Right forelimb (tissue), 1 donor: ENCODE measurements at places on chromosomes 12 and 14.
A peak's percentile ranks its signal among the peaks of the same experiment; 100 is the strongest.

- DNase-seq = no peak
These were observed 15.3 kb downstream of the MSRB3 start for GRCh38 chr12:65293735-65294134.

DNA sequence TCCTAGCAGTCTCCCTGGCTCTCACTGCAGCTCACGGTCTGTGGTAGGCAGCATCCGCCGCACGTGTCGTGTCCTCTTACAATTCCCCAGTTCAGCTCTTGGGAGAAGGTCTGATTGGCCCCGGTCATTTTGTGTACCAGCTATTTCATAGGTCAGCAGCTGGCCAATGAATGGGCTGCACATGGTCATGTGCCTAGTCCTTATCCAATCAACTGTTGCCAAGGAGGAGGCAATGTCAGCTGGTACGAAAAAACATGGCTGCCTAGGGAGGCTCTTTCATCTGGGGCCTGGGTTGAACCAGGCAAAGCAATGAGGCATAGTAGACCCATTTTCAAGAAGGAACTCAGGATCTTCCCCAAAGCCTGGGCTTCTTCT, 46.1 kb downstream of the RNFT2 start:
- DNase-seq = no peak

GRCh38 chr12:119826661-119827445, 50.3 kb downstream of the CIT start:
- DNase-seq = no peak

DNA sequence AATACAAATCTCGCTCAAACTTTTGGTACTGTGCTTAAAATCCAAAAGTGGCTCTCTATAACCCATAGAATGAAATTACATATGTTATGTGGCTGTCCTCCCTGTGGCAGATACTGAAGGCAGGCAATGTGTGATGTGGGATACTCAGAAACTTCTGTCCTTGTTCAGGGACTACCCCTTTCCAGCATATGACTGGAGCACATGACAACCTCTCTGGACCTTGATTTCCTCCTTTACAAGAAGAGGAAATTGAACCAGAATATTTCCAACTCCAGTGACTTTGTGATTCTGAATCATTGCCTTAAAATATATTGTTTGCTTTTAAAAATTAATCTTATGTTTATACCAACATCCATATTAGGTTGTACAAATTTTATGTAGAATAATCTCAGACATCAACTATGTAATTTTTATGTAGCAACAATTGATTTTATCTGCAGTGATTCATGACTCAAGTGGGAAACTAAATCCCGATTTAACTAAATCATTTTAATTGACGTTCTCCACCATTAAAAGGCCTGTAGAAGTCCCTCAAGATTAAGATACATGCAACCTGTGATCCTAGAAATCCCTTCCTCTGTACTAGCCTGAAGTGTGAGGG, 162.4 kb downstream of the AKAP6 start:
- DNase-seq = no peak

DNA sequence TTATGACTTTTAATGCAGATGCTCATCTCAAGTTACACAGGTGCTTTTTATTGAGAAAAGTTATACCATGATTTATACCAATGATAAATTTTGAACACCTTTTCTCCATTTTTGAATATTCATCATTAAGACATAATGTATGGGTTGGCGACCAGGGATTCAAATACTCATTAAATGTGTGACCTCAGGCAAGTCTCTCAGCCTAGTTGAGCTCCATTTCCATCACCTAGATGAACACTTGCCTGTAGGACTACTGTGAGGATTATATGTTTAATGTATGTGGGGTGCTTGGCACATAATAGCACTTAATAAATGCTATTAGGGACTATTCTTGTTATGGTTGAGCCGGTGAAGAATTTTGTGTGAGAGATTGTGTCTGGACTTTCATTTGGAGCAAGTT, 228.6 kb downstream of the CHST11 start:
- no peak for DNase-seq

GRCh38 chr14:105880616-105881015, 354.2 kb downstream of the TMEM121 start:
- DNase-seq = peak; percentile 21

DNA sequence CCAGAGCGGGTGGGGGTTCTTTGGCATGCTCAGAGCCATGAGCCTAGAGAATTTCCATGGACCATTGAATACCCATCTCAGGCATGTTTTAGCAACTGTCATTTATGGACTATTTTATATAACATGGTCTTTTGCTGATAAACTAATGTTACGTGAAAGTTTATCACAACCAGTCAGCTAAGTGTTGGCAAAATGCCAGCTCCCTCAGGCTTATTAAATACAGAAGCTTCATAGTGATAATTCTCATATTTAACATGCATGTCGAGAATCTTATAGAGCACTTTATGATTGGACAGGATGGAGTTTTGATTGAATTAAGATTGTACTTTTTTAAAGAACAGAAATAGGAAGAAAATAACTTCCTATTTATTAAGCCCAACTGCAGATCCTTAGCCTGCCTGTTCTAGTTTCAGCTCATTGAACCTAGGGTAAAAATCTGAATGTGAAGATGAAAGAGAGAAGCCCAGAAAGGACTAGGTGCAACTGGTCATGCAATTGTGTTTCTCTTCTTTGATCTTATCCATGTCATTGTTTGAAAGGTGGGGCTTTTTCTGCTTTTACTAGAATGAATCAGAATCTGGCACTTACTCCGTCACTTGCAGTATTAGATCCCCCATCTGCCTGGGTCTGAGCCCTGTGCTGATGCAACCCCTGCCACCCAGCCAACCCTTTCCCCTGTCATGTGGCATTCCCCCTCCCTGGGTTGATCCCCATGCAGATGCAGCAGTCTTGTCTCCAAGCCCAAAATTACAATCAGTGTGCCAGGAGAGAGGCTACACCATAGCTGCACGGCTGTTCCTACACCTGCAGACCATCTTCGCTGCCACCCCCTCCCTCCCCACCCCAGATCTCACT, 134.6 kb upstream of the EVL start:
- no peak for DNase-seq

- DNase-seq = no peak
These were observed 1.5 kb downstream of the TMEM132C start for GRCh38 chr12:128268379-128268995.

- DNase-seq = no peak
These were observed 21.1 kb downstream of the KRT18 start for GRCh38 chr12:52969828-52970569.

DNA sequence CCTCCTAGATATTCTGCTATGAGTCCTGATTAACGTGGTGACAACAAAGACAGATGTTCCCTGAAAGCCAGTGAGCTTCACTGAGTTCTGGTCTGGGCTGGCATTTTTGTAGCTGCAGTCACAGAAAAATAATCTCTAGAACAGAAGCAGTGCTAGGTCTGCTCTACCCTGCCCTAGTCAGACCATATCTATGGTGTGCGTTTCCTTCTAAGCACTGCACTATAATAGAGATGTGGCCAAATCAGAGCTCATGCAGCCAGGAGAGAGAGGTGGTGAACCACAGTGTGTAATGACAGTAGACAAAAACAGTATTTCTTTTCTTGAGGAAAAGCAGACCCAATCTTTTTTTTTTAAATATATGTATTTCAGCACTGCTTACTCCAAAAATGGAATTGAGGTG, 76.3 kb downstream of the CMAS start:
- DNase-seq = no peak

GRCh38 chr14:105146976-105147635, 21.5 kb downstream of the JAG2 start:
- DNase-seq = peak; percentile 6

DNA sequence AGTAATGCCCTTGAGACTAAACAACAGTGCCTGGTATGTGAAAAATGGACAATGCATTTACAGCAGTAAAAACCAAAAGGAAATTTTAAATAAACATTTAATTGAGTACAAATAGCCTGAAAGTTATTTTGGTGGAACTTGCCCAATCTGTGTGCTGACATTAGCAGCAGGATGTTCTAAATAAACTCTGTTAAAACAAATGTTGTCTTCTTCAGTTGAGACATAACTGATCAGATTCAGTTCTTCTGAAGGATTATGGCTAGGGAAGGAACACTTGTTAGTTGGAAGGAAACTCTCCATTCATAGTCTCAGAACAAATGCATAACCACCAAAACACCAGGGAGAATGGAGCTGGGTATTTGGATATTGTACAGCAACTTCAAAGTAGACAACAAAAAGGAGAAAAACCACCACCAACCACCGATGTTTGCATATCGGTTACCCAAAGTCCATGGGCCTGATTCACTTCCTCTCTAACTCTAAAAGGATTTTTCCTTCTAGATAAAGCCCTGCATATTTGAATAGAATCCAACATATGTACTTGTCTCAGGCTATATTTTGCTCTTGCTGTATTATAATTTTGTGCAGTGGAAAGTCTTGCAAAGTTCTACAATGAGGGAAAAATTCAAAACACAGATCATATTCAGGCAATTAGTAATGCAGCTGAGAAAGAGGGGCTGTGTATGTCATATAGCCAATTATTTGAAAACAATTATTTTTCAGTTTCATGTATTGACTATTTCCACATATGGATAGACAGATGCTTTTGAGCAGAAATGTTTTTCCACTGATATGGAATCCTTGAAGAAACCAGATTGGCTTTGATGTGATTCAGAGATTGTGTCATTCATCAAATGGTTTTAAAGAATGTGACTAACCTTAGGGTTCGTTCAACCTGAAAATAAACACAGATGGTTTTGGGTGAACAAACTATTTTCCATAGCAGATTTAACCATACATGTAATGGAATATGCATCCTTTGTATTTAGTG, 152.2 kb upstream of the BMP4 start:
- no peak for DNase-seq

DNA sequence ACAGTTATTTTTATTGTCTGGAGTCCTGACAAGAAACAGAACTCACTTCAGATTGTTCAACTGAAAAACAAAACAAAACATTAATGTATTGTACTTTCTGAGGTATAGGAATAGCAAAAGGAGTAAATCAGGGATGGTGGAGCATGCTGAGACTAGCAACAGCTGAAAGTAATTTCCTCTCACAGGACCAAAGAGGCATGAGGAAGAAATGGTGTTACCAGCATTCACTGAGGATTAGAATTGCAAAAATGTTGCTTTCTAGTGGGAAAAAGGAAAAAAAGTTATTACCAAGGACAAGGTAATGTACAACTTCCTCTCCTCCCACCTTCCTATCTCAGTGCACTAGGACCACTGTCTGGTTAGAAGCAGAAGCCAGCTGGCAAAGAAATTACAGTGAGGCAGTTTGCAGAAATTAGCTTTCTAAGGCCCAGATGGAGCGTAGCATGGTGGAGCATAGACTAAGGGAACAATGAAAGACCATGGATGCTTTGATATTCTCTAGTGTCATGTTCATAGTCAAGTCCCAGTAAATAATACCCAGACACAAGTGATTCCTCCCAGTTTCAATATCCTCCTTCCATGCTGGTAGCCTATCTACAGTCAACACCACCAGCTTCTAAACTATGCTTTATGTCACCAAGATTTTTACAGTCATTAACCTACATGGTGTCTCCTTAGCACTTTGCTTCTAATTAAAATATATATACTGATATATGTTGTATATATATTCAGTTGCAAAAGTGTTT, 133.7 kb upstream of the DCN start:
- DNase-seq = no peak

DNA sequence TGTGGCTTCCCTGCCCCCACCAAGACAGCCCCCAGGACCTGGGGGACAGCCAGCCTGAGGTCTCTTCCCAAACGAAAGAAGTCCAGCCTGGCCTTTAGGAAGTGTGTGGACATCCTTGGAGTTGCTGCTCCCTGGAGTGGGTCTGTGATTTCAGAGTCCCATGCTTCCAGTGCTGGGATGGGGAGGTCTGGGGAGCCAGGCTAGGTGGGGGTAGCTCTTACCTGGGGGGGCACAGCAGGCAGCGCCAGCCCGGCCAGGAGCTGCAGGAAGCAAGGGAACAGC, 509 bp downstream of the PGF start:
- peak; percentile 58 for DNase-seq

DNA sequence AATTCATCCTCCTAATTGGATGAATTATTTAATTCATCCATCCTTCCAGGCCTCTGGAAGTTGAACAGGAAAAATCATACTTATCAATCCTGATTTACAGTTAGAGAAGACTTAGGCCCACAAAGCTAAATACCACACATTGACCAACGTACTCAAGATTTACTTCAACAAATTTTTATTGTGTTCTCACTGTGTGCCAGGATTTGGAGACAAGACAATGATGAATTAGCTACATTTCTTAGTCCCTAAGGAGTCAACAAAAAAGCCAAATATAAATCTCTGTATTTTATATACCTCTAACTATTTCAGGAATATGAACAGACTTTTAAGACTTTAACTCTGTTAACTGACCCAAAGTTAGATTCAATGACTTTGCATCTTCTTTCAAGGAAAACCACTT, 63.9 kb downstream of the DCAF5 start:
- no peak for DNase-seq

DNA sequence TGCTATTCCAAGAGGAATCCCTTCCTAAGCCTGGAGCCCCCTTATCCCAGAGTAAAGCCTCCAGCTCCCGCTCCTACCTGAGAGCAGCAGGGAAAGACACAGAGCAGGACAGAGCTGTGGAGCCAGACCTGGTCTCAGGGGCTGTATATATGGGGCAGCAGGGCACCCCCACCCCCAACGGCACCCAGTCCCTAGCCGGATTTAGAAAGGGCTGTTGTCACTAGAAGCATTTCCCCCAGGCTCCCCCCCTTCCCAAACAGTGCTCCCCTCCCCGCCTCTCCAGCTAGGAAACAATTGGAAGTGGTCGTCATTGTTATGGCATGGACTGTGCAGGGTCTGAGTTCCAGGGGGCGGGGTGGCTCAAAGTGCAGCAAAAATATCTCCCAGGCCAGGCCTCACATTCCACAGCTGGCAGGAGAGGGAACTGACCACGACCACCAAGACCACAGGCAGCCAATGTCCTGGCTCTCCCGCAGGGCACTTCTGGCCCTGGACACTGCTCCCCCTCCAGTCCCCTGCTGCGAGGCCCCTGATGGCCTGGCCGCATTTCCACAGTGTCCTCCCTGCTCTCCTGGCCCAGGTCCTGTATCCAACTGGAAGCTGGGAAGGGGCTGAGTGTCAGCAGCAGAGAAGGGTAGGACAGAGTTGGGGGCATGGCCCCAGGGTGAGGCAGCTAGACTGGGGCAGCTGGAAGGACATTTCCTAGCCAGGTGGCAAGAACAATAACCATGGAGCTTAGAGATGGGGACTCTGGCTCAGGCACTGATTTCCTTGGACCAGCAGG, at the start of gene MYH7:
MYH7 (minus strand) TSS at position 118 of the 784 bp plus-strand sequence. CDS start 1,928 bp downstream, outside the sequence.
- no peak for DNase-seq

DNA sequence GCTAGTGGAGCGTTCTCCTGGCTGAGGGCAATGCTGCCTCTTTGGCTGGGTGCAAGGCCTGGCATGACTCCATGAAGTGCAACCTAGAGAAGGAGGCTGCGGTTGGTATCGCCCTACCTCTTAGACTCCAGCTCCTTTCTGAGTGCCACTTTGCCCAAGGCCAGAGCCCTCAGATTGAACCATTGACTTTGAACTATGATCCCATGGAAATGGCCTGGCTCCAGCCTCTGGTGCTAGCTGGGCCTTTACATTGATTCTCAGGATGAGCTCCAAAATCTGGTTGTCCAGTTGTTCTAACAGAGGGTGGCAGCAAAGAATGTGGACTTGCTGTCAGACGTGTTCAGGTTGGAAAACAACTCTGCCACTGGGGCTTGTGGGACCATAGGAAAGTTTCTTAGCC, 16.1 kb upstream of the SMOC1 start:
- no peak for DNase-seq
